ENCODE measurements at places on chromosomes 1 and 21. TPM values are rescaled to one million over a fixed set of nuclear protein-coding genes. Genes with fewer than 3 reads are reported as not detected.

- DNase-seq, result no peak
Observed at GRCh38 chr1:228463009-228463558, 24.1 kb upstream of the RNF187 start.

GRCh38 chr1:92482665-92483609, 3.8 kb downstream of the GFI1 start:
- peak; percentile 58 for DNase-seq

DNA sequence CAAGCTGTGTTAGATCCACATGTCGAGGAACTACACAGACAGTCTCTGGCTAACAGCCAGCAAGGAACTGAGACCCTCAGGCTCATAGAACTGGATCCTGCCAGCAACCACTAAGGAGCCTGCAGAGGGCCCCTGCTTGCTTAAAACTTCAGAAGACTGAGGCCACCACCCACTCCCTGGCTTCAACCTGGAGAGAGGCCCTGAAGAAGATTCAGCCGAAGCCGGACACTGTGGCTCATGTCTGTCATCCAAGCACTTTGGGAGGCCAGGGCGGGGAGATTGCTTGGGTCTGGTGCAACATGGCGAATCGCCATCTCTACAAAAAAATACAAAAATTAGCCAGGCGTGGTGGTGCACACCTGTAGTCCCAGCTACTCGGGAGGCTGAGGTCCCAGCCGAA, 92.6 kb upstream of the TMPRSS2 start:
- no peak for DNase-seq

- DNase-seq, result peak; percentile 63
Observed at GRCh38 chr21:32412162-32413014, at the start of gene EVA1C. EVA1C (plus strand) TSS chr21:32412706; CDS start chr21:32412854, 148 bp downstream.

DNA sequence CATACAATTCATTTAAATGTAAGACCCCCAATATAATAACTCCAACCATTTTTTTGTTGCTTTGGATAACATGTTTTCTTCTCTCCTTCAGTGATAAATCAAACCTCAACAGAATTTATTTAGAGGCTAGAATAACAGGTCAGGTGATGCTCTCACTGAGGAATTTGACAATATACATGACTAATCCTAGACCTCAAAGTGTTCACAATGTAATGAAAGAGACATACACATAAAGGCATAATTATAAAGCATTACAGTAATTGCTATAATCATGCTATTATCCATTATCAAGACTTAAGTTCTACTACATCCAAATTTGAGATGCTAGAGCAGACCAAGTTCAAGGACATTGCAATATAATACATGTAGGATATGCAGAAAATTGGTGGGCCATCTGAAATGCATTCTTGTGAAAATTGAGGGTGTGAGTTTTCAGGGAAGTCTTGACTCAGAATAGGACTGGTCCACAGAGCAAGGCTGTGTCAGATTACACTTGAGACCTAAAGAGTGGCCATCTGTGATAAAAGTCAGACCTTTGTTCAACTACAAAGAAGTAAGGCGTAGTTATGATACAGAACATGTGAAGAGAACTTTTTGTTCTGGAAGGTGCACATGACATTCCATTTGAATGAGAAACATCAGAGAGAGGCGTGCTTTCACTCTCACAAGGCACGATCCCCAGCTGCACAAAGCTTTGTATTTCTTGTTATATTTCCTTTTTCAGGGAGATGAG, 45.5 kb downstream of the UTP25 start:
- no peak for DNase-seq

GRCh38 chr1:51274676-51275075, 38.6 kb downstream of the RNF11 start:
- DNase-seq, result no peak

DNA sequence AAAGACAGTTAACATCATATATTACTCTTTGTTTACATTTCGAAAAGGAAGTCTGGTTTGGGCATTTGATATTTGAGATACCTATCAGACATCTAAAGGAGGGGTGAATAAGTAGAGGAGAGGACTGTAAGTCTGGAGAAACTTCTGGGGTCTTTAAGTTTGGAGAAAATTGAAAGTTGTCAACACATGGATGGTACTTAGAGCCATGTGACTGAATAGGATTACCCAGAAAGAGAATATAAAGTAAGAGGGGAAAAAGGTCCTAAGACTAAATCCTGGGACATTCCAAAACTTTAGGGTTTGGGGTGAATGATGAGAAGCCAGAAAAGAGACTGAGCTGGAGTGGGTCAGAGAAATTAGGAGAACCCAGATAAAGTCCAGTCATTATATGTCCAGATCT, 10.1 kb upstream of the RNF2 start:
- no peak for DNase-seq

- no peak for DNase-seq
Observed at GRCh38 chr1:21866707-21867043, 54.6 kb downstream of the LDLRAD2 start.

GRCh38 chr21:39523915-39524314, 72.1 kb downstream of the SH3BGR start:
- DNase-seq, result no peak

DNA sequence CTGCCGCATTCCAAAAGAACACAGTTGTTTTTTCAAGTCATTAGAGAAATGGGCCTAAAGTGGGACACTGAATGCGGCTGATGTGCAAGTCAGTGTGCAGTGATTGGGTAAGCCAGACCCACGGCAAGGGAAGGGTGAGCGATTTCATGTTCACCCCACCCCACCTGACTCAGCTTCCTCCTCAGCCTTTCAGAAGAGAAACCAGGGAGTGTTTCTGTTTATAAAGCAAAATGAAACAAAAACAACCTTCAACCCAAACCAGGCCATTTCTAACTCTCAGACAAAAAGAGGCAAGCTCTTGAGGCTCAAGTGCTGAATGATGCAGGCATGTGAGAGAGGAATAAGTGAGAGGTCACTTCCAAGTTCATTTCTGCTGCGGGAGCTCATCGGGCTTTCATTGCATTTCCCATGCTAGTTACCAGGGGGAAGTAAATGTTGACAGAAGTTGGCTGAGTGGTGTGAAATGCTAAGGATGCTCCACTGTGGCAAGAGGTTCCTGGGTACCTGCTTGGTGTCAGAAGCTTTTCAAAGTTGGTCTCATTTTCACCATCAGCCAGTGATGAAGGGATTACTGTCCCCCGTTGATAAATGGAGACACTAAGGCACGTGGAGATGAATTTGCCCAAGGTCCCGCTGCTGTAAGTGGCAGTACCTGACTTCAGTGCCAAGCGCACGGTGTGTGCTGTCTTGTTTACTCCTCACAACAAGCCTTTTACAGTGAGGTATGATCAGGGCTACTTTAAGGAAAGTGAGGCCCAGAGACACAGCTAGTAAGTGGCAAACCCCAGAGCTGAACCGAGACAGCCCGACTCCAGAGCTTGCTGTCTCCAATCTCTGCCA, 29.1 kb downstream of the STPG1 start:
- no peak for DNase-seq

DNA sequence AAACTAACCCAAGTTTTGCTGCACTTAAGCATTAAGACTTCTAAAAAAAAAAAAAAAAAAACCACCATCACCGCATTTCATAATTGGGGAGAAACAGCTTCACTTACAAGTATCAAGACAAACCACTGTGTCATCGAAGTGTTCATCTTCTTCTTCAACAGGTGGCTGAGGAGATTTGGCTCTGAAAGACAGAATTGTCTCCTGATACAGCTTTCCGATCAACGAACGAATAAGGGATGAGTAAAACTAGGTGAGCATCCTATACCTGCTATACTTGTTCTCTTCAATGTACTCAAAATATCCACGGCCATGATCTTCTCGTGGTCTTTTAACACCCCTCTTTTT, 2.0 kb downstream of the HNRNPU start:
- no peak for DNase-seq

- no peak for DNase-seq
Observed at GRCh38 chr1:67382292-67382691, 47.9 kb downstream of the SERBP1 start.

- no peak for DNase-seq
Observed at GRCh38 chr1:180952657-180953013, 39.9 kb downstream of the KIAA1614 start.

DNA sequence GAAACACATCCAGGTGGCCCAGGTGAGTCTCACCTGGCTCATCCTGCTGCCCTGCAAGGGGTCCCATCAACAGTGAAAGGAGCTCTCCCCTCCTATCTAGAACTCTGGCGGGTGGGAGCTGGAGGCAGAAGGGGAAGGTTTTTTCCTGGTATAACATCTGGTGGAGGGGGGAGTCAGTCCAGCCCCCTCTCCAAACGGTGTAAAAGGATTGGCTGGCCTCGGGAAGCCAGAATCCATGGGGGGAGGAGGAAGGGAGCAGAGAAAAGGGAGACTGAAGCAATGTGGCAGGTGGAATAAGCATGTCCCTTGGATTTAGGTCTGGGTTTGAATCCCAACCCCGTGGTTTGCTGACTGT, 1.2 kb upstream of the CAMK2N1 start:
- DNase-seq, result peak; percentile 27

- DNase-seq, result peak; percentile 84
Observed at GRCh38 chr1:228463559-228464455, 23.4 kb upstream of the RNF187 start.

DNA sequence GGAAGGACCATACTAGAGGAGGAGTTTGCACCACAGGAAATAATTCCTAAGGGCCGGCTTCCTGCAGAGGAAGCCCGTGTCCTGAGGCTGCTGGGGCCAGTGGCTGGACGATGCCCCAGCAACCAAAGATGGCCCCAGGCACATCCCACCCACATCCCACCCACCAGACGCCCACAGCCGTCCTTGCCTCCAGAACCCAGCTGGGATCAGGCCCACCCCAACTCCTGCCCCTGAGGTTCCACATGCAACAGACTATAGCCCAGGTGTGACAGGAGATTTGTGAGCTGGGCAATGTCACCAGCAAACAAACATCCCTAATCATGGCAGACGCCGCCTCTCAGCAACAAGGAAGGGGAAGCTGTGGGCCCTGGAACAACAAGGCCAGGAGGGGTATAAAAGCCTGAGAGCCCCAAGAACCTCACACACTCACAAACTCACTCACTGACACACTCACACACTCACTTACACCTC, at the start of gene KRTAP10-9:
KRTAP10-9 (plus strand) TSS at position 421 of the 471 bp plus-strand sequence. CDS start 79 bp downstream, outside the sequence.
- no peak for DNase-seq

GRCh38 chr1:110638058-110638457, 31.9 kb upstream of the KCNA2 start:
- no peak for DNase-seq

DNA sequence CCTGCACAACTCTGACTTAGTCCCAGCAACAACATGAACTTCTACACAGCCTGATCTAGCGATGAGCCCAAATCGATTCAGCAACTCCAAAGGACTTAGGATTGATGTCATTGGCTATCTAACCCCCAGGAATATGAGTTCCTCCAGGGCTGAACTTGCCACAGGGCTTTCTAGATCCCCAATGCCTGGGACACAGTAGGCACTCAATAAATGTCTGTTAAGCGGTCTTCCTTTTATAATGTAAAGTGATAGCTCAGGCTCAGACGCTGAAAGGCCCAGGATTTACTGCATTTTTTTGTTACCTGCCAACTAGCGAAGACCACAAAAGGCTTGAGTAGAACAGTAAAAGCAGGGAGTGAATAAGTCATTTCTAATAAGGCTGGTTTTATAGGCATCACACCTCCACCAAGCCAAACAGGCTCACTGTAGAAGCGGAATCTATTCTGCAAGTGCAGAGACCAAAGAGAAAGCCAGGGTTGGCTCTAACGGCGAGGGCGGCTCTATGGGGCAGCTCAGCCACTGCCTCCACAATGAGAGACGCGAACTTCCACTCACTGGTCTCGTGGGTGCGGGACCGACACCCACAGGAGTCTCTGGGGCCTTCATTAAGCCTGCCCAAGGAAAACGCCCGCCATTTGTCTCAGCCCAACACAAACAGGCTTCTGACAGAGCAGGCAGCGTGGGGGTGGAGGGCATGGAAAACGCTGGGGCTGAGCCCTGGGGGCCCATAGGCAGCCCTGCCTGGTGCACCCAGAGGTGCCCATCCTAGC, 52.0 kb downstream of the HLCS start:
- no peak for DNase-seq

DNA sequence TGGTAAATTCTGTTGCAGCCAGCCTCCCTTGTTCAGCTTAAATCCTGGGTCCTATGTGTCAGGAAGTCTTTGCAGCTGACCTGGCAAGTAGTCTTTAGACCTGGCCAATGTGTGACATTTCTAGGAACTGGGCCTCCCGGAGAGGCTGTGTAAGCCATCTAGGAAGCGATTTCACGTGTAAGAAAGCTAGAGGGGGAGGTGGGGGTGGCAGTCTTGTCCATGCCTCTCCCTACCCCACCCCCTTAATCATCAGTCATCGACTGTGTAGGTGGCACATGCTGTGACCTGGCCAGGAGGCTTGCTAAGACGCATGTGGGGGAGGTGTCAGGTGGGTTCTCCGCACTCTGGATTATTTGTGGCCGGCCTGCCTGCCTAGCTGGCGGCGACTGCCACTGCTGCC, 8.4 kb downstream of the C1orf226 start:
- DNase-seq, result no peak

GRCh38 chr1:24934310-24935195, 4.5 kb upstream of the RUNX3 start:
- no peak for DNase-seq

DNA sequence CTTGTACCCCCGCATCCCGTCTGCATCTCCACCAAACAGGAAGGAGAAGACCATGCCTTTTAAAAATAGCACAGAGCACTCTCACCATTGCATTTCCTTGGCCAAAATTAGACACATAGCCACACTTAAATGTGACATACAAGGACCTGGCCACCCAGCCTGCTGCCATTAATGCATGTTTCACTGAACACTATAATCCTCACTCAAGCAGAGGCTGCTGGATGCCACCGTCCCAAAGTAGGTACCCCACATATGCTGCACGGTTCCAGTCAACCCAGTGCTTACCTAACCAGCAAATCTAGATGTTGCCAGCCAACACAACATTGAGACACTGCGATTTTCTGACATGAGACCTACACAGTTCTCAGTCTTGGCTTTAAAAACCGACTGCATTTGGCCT, 107.7 kb downstream of the ADSS2 start:
- DNase-seq, result no peak

GRCh38 chr1:6911021-6911941, 126.0 kb downstream of the CAMTA1 start:
- no peak for DNase-seq

DNA sequence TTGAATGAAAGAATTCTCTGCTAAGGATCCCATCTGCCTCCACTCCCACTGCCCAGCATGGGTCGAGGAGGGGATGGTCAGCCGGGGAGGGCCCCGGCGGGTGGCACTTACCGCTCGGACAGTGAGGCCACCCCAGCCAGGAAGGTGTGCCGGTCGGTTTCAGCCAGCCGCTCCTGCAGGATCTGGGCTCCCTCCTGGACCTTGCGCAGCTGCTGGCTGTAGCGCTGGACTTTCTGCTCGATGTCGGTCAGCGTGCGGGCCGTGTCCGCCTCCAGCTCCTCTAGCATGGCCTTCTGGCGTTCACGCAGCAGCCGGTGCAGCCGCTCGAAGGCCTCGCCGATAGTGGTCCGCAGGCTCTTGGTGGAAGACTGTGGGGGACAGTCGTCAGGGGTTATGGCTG, 22.3 kb downstream of the TRIM62 start:
- DNase-seq, result no peak

The IGSF5 gene
- 0.60 TPM for total RNA-seq

The LIPI gene
- not detected for total RNA-seq

The DNAI4 gene
- total RNA-seq, result 3.2 TPM

The MAP10 gene
- total RNA-seq, result 3.3 TPM

The GPR3 gene
- 3.1 TPM for total RNA-seq

The KLHDC8A gene
- 20.2 TPM for total RNA-seq

Measured in neural progenitor cell (in vitro differentiated cells).